ENCODE measurements at places on chromosomes 2 and 18.

DNA sequence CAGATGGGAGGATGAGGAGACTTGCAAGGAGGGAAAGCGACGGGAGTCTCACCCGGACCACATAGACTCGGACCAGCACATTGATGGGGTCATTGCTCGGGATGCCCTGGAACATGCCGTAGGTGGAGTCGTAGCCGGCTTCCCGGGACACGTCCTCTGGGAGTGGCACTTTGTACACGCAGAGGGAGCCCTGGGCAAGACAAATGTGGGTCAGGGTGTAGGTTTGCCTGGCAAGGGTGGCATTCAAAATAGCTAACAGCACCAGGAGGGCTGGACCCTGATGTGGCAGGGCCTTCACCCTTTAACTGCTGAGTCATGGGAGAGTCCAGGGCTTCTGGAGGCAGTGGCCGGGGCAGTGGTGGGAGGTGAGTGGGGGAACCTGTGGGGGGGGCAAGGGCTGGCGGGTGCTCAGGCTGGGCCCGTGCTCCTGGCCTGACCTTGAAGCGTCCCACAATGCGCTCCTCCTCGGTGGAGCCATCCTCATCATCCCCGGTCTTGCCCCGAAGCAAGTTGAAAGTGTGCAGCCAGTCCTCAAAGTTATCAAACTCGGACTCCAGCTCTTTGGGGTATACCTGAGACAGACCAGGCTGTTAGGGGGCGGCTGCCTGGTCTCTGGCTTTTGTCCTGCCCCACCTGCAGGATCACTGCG, 11.1 kb downstream of the OTOF start:
- no peak for DNase-seq

DNA sequence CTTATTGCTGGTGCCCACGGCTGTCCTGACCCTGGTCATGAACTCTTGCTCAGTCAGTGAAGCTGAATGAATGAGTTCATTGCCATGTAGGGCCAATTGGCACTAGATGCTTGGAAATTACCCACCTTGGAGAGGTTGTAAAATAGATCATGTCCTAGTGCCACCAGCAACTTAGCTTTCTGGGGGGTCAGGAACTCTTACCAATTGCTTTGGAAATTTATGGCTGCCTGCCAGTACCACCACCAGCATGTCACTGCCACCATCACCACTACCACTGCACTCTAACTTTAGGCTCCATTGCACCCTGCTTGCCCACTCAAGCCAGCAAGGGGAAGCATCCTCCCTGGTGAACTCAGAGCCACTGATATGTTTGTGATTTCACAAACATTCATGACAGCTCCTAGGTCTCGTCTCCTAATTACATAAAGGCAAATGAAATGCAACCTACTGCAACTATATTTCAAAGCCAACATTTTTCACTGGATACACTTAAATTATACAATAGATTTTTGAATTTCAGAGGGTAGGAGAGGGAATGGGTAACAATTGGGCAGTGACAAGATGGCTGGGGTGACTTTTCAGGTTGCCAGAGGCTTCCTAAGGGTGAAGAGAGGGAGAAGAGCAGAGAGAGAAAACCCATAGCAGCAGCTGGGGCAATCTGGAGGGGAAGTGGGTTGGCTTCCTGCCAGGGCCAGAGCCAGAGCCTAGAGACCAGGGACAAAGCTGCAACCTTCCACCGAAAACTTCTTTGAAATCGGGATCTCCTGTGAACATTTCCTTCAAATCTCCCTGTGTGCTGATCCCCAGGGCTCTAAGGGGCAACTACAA, 3.5 kb upstream of the EMILIN1 start:
- DNase-seq, result peak; percentile 76

DNA sequence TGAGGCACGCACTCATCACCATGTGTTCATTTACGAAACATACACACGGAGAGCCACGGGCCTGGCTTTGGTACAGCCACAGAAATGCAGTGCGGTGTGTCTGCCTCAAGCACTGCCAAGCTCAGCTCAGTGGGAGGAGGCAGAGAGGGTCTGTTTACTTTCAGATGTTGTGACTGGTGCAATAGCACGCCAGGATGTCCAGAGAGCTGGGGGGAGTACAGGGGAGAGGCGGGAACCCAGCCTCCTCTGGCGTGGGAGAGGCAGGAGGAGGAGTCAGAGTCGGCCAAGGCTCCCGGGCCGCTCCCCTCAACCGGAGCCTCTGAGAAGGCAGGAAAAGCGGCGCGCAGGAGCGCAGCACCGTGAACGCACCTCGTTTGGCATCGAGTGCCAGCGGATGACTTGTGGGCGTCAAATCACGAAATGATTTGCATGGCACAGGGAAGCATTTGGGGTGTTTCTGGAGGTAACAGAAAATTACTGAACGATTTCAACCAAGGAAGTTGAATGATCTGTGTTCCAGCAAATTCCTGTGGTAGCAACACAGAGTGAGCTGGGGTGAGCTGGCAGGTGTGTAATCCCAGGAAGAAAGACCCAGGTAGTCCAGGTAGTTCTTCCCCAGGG, 143.0 kb downstream of the ZNF516 start:
- peak; percentile 89 for DNase-seq

GRCh38 chr2:183079139-183079775, 710 bp downstream of the DUSP19 start:
- peak; percentile 64 for DNase-seq

GRCh38 chr2:99259465-99259864, 4.0 kb upstream of the LYG2 start:
- DNase-seq, result no peak

GRCh38 chr2:62363166-62363565, 142.8 kb downstream of the TMEM17 start:
- no peak for DNase-seq

GRCh38 chr2:196638765-196639164, 750 bp upstream of the CCDC150 start:
- no peak for DNase-seq

- no peak for DNase-seq
Observed at GRCh38 chr2:20622731-20623130, 28.2 kb downstream of the HS1BP3 start.

GRCh38 chr2:4346628-4347027, 643.3 kb downstream of the DCDC2C start:
- no peak for DNase-seq

DNA sequence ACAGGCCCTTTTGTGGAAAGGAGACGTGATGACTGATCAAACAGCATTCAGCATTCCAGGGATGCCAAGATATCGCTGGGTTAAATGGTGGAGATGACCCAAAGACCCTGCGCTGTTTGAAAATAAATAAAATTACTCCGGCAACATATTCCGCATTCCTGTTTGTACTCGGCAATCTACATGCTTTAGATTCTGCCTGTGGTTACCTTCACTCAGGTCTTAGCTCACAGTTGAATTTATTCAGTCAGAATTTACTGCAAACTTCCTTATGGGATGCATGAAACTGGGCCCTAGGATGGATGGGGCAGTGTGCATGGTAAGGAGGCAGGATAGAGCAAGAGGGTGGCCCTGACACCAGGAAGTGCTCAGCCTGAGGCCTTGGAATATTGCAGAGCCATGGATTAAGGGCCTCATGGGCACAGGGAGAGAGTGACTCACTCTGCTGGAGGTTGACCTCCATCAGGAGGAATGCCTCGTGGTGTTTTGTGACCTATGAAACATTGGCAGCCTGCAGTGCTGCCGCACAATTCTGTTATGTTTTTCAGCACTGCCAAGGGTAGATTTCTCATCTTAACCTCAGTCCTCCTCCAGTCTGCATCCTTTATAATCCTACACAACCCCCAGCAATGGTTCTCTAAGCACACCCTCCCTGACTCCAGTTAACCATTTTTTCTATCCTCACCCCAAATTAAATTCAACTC, 321.4 kb downstream of the IRS1 start:
- peak; percentile 89 for DNase-seq

All from fibroblast of pulmonary artery (primary cell).